NCI-H460 (cell line): ENCODE measurements at places on chromosomes 5 and 9.
A peak's percentile ranks its signal among the peaks of the same experiment; 100 is the strongest.

DNA sequence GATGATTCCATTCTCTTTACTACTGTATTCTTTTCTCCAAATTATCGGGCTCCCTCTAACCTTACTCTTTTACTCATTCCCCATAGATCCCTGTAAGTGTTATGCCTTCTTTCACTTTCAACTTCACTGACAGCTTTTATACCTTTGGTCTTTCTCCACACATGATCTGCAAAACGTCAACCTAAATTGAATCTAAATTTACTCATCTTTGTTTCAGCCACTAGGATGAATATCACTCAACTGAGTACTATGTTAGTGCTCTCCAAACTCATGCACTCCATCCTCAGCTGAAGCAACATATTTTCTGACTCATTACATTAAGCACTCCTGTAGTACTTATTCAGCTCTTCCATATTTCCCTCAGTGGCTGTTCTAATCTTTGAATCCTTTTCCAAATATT lies 133.4 kb downstream of the ADAMTS19 start:
- no peak for DNase-seq

GRCh38 chr5:86124333-86124732 lies 493.4 kb upstream of the COX7C start:
- DNase-seq, result no peak

DNA sequence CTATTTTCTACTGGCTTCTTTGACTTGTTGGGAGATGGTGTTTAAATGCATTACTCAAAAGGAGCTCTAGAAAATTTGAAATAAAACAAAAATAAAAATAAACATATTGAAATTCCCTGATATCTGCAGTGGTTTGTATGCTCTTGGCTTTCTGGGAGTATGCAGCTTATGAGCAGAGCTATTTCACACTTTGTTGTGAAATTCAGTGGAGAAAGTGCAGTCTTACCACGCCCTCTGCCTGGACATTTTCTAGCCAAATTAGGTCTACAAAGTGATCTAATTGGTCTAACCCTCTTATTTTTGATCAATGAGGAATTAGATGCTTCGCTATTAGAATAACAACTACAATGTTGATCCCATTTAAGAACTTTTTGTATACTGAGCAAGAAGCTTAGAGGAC lies 66.8 kb downstream of the INSYN2B start:
- DNase-seq, result peak; percentile 67

GRCh38 chr5:146832985-146833732 lies 45.4 kb downstream of the PPP2R2B start:
- no peak for DNase-seq

- DNase-seq, result peak; percentile 76
Observed at GRCh38 chr5:125409234-125409860, 662.9 kb upstream of the ZNF608 start.

DNA sequence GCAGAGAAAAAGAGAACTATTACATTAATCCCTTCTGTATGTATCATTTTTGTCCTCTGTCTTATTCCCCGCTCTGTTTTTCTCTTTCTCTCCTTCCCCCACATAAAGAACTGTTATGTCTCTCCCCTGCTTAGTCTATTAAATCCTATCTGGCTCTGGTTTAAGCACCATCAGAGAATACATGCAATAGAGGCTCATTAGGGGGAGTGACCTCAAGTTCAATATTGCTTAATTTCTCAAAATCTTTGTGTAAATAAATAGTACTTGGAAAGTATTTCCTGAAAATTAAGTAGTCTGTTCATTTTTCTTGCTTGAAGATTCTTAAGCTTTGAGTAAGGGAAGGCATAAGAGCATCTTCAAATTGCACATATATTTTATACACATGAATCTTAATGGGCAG lies 41.2 kb upstream of the FAM174A start:
- DNase-seq, result no peak

DNA sequence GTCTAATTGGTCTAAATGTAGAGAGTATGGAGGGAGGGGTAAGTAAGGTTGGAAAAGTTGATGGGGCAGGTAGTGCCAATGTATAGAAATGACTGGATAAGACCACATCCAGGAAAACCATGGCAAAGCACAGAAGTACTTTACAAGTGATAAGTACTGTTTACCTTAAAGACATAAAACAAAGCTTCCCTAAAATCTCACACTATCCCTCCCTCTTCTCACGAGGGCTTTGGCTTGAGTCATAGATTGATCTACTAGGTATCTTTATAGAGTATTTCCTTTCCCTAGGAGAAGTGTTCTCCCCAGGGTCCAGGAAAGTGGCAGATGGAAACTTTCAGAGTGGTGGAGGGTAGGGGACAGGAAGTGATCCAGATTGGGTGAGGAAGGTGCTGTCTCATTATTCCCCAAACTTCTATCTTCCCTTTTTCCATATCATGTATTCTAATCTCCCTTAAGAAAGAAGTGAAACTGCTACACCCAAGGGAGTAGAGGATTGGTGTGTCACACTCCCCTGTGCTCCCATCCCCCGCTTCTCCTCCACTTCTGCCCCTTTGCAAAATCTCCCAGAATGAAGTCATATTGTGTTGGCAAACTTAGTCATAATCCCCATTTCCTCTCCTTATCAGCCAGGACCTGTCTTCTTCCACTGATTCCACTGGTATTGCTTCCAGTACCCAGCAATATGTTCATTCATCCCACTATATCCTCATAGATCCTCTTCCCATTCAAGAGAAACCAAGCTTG lies 14.6 kb downstream of the IL33 start:
- no peak for DNase-seq

GRCh38 chr9:115883467-115884329 lies 269.9 kb upstream of the PAPPA start:
- DNase-seq, result peak; percentile 66

DNA sequence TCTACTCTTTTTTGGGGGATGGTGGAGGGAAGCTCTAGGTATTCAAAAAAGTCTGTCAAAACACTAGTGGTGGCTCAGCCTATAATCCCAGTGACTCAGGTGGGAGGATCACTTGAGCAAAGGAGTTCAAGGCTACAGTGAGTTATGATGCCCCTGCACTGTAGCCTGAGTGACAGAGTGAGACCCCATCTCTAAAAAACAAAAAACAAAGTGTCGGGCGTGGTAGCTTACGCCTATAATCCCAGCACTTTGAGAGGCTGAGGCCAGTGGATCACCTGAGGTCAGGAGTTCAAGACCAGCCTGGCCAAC lies 15.8 kb upstream of the SLC35D2 start:
- no peak for DNase-seq
